Stimulated activated CD8-positive, alpha-beta memory T cell treated with anti-CD3 and anti-CD28 coated beads, Interleukin-12 subunit alpha, Interleukin-12 subunit beta, amount 100 ng/mL, for 1 hour (primary cell): ENCODE measurements at places on chromosomes 2 and 18.

- no peak for DNase-seq
Measured at GRCh38 chr2:102241616-102242305, 54.9 kb downstream of the IL1RL2 start.

DNA sequence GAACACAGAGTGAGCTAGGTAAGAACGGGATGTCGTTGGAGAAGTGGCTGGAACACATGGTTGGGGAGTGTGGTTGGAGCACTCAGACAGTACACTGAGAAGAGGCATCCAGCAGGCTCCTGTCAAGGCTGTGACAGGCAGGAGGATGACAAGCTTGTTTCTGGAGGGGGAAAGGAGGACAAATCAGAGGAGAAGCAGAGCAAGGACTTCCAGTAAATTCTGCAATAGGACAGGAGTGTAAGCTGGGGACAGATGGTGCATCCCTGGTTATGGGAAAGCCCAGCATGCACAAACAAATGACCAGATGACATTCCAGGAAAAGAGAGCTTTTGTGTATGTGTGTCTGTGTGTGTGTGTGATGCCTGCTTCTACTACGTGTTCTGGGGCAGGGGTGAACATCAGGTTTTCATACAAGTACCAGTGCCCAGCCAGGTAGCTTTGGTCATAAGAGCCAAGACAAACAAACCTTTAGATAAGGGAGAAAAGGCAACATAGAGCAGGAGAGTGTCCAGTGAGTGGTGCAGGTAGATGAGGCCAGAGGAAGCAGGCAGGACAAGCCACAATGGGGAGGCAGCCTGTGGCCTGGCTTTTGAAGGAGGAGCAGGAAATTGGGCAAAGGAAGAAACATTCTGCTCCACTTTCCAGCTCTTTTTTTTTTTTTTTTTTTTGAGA, 32.1 kb upstream of the MAPK4 start:
- no peak for DNase-seq

DNA sequence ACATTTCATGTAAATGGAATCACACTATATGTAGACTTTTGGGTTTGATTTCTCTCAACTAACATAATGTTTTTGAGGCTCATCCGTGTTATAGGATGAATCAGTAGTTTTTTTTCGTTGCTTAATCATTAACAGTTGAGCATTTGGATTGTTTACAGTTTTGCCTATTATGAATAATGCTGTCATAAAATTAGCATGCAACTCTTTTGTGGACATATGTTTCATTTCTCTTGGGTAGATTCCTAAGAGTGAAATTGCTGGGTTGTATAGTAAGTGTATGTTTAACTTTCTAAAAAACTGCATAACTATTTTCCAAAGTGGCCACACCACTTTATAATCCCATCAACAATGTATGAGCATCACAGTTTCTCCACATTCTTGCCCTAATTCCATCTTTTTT, 7.7 kb upstream of the RHBDD1 start:
- DNase-seq: no peak

DNA sequence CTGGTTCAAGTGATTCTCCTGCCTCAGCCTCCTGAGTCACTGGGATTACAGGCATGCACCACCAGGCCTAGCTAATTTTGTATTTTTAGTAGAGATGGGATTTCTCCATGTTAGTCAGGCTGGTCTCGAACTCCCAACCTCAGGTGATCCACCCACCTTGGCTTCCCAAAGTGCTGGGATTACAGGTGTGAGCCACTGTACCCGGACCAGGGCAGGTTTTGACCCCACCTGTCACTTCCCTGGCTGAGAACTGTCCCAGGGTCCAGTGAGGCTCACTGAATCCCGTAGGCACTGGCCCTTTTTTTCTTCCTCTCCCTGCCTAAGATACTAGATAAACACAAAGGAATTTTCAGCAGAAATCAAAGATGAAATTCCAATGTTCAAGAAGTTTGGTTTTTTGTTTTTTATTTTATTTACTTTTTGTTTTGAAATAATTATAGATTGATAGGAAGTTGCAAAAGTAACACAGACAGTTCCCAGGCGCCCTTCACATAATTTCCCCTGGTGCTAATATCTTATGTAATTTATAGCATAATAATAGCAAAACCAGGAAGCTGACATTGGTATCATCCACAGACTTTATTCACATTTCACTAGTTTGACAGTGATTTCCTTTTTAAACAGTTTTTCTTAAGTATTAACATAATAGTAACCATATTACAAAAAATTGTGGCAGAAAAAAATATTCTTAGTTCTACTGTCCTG, 52.4 kb upstream of the B3GNT7 start:
- no peak for DNase-seq

GRCh38 chr18:36155851-36156757, 26.4 kb downstream of the ELP2 start:
- DNase-seq: no peak

DNA sequence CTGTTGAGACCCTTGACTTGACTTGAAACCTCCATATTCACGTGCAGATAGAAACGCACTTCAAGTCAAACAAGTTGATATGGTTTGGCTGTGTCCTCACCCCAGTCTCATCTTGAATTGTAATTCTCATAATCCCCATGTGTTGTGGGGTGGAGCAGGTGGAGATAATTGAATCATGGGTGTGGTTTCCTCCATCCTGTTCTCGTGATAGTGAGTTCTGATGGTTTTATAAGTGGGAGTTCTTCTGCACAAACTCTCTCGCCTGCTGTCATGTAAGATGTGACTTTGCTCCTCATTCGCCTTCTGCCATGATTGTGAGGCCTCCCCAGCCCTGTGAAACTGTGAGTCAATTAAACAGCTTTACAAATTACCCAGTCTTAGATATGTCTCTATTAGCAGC, 21.4 kb downstream of the SLC3A1 start:
- no peak for DNase-seq

- DNase-seq: no peak
Measured at GRCh38 chr18:71529703-71530303, 1014.3 kb downstream of the CBLN2 start.

DNA sequence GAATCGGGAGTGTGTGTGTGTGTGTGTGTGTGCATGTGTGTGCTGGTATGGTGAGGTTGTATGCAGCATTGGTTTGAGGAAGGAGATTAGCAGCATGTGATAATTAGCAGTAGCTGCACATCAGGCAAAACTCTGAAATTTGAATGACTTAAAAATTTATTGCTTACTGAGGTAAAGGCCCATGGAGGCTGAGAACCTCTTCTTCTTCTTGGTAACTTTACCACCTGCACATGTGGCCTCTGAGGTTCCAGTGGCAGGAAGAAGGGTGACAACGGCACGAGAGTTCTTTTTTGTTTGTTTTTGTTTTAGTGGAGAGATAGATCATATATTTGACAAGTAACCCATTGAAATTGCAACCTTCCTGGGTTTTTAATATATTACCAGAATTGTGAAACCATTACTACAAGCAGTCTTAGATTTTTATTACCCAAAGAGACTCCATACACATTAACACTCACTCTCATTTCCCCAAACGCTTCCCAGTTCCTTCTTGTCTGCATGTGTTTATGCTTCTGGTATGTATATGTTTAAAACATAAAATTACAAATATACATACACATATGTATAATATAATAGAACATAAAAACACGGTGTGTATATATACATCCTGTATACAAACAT, 292.1 kb downstream of the PTGR3 start:
- DNase-seq: no peak

DNA sequence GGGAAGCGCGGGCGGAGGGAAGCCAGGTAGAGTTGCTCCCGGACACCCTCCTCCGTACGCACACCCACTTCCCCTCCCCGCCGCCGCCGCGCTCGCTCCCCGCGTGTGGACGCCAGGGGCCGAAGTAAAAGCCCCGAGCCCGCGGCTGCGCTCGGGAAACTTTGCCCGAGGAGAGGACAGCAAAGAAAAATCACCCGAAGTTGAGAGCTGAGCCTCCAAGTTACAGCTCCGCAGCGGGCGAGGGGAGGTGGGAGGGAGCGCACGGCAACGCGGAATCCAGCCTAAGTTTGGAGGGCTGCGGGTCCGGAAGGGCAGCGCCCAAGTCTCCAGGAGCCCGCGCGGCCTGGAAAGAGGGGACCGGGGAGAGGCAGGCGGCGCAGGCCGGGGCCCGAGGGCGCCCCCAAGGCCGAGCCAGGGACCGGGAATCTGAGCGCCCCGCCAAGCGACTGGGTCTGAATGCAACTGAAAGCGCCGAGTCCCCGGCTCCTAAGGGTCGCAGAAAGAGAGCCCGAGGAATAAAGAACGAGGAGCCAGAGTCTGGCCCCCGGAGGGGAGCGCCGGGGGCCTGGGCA, 706 bp upstream of the BCL11A start:
- DNase-seq: no peak

- no peak for DNase-seq
Measured at GRCh38 chr18:35747894-35748472, 166.4 kb downstream of the GALNT1 start.

GRCh38 chr2:46770622-46771021, 145.0 kb downstream of the MCFD2 start:
- no peak for DNase-seq

- DNase-seq: no peak
Measured at GRCh38 chr2:127645395-127646291, at the start of gene GPR17. Gene GPR17, plus strand, starts transcription at chr2:127646153. Its CDS starts 4,583 bp downstream, at chr2:127650736.

- no peak for DNase-seq
Measured at GRCh38 chr2:178238154-178238521, 43.8 kb downstream of the OSBPL6 start.

- DNase-seq: no peak
Measured at GRCh38 chr2:101921319-101921952, 70.3 kb upstream of the IL1R2 start.

- DNase-seq: no peak
Measured at GRCh38 chr2:145352484-145352883, 832.6 kb upstream of the ZEB2 start.

DNA sequence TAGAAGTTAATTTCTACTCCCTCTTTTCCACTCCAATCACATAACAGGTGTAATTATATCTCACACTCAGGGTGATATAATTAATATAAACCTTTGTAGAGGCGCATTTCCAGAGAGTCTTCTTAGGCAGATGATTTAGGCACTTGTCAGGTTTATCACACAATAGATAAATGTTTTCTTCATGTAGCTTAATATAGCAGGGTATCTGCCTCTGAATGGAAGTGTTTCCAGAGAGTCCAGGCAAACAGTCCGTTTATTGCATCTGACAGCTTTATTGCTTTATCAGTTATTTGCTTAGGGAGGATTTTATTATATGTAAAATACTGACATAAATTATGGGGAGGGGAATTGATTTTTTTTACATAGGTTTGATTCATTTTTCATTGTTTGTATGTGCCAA, 766.3 kb downstream of the SLC4A3 start:
- DNase-seq: no peak

DNA sequence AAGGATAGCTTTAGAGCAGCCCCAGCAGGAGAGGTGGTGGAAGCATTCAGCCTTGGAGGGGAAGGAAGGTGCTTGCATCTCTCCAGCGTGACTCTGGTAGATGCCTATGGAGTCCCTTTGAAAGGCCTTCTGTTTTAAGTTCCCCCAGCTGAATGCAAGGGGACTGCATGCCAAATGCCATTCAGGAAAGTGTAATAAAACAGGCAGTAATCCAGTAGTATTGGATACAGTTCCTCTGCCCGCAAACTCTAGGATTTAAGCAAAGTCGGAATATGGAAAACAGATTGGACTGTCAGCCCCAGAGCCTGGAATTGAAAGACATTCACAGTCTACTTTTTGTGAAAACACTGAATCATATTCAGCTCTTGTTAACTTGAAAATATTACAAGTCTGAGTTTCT, 125.2 kb upstream of the GAREM1 start:
- no peak for DNase-seq

DNA sequence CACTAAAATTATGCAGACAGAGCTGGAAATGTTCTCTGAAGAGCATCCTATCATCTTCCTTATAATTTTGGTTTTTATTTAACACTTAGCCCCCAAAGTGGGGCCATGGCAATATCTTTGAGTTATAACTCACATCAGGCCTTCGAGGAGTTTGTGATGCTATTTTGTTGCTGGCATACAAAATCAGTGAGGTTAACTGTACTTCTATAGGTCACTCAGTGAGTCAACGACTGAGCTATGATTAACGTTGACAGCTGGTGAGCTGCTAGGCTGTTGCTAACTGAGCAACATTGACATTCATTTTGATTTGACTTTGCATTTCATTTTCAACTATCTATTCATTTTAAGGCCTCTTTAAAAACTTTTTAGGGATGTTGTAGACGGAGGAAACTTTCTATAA, 50.0 kb downstream of the GPD2 start:
- DNase-seq: no peak

DNA sequence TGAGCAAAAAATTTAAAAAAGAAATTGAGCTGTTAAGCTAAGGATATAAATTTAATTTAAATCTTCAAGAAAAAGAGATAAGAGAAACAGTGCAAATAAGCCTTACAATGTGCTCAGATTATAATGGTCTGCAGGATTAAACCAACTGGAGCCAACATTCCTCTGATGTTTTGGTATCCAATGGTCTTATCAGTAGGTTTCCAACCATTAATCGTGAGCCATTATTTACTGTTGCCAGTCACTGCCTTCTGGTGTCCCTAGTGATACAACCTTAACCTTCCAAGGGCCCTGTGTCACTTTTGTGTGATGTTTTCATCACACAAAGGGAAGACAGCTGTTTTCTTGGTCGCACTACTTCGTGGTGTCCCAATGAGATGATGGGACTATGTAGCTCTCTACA, 134.5 kb upstream of the CTAGE1 start:
- DNase-seq: no peak

DNA sequence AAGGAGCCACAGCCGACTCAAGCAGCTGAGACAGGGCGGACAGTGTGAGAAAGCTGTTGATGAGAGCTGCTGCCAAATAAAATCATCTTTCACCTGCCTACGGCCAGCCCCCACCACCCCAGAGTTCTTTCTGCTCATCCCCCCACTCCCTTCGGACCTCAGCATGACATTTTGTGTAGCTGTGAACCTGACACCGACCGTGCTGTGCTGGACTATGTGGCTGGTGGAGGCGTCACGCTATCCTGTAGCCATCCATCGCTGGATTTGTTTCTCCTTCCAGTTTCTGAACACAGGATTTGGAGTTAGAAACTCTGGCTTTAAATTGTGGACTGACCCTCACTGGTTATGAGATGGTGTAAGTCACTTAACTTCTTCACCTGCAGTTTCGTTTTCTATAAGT, 317.3 kb downstream of the DCDC2C start:
- no peak for DNase-seq

- DNase-seq: no peak
Measured at GRCh38 chr18:12366784-12367183, 10.2 kb downstream of the AFG3L2 start.

- DNase-seq: no peak
Measured at GRCh38 chr2:131046918-131047652, 46.2 kb downstream of the FAM168B start.

DNA sequence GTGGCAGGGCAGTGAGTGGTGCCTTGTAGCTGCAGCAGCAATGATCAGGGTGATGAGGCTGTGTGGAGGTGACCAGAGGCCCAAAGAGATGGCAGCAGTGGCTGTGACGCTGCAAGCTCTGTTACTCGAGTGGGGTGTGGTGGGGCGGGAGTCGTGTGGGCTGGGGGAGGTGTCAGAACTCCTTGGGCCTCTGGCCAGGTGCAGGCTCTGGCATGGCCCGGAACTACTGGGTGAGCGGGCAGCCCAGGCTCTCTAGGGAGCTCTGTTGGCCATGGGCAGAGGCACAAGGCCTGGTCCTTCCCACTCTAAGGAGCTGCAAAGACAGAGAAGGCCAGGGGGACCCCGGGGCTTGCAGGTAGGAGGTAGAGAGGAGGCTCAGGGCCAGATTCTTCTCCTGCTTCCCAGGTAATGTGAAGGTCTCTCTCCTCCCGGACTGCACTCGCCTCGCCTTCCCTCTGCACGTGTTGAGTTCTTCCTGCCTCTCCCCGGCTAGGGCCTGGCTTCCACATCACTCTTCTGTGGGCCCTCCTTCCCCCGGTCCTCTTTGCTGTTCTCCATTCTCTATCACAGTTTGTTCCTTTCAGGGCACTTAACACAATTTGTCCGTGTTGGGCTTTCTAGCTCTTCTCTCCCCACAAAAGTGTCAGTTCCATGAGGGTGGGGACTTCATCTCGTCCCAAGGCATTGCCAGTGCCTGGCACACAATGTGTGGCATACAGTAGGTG, 114.8 kb downstream of the MCFD2 start:
- DNase-seq: no peak
